EH (cell line): ENCODE measurements at places on chromosomes 6 and 20.

- peak; percentile 44 for DNase-seq
Observed at GRCh38 chr6:12381587-12381986, 91.4 kb downstream of the EDN1 start.

- no peak for DNase-seq
Observed at GRCh38 chr6:157358287-157358686, 22.7 kb upstream of the ZDHHC14 start.

- DNase-seq, result no peak
Observed at GRCh38 chr6:92820601-92821000, 598.8 kb downstream of the EPHA7 start.

DNA sequence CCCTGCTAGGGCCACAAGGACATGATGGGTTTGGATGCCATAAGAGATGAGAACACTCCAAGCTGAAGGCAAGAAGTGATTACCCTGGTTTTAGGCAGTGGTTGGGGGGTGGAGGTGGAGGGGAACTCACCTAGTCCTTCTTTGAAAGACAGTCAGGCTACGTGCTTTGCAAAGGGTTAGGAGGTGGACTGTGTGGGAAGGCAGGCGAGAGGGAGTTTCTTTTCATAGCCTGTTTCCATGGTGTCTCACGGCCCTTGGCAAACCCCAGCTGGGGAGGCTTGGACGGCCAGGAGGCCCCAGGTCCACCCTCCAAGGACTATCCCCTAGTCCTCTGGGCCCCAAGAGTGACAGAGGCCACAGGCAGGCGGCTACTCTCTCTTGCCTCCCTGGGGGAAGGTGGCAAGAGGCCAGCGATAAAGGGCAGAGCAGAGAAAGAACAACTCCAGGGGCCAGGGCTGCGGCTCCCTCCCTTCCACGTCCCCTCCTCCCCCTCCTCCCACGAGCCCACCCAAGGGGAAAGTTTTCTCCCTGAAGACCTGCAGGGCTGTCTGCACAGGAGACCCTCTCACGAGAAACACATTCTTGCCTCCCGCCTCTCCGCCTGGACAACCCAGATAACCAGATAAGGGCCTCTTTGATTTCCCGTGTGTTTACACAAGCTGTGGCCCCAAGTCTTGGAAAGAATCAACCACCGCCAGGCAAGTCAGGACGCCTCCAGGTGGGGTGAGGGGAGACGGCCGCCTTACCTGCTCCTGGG is 74.4 kb downstream of the NOL4L start:
- no peak for DNase-seq

DNA sequence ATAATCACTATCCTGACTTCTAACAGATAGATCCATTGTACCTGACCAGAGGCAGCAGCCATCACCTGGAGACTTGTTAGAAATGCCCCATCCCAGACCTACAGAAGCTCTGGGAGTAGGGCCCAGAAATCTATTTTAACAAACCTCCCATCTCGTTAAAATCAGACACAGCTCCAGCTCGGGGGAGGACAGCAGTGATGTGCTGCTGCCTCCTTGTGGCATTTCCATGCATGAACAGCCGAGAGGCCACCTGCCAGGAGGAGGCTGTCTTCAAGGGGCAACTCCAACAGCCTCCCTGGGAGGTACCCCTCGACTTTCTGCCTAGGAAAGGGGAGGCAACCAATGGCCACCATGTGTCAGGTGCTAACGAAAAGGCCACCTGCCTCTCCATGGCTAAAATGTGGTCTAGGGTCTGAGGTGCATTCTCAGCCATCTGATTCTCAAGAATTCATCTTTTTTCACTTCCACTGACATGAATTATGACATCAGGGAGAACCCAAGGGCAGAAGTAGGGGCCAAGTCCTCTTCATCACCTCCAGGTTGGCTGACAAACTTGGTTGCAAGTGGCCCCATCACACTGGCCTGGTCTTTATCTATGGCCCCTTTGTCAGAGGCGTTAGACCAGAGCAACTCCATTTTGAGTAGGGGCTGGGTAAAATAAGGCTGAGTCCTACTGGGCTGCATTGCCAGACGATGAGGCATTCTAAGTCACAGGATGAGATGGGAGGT is 12.2 kb upstream of the KCNK15 start:
- DNase-seq, result peak; percentile 80

- no peak for DNase-seq
Observed at GRCh38 chr6:17220040-17220910, 60.9 kb upstream of the RBM24 start.

DNA sequence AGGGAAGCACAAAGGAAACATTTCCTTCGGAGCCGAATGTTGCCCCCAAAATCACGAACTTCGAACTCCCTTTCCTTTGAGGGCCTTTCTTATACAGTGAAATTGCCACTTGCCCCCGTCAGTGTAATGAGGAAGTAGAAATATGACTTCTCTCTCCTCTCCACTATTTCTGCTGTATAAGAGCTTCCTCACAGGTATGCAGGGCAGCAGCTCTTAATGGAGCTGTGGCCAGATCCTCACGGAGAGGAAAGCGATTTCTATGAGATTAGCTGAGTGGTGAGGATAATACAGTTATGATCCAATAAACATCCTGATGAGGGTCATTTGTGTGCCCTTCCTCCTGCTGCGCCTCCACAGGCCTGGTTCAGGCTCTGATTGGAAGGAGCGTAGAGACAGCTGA is 10.8 kb upstream of the CPNE5 start:
- DNase-seq, result no peak

- DNase-seq, result no peak
Observed at GRCh38 chr20:45051204-45052060, 49.5 kb downstream of the KCNS1 start.

DNA sequence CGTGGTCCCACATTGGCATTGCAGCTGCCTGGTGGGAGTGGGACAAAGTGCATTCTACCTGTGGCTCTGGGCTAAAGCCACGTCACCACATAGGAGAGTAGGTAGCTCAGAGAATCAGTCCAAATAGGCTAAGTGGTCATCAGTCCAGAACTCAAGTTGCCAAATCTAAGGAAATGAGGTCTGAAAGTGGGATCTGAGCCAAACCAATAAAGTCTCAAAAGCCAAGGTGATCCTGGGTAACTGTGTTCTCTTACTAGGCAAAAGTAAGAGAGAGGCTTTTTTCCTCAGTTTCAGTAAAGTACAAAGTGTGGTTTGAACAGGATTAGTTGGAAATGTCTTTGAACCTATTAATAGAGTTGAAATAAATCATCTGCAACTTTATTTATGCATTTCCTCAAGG is 68.6 kb upstream of the CNKSR3 start:
- no peak for DNase-seq

GRCh38 chr6:31068669-31069340 is 43.6 kb downstream of the C6orf15 start:
- DNase-seq, result peak; percentile 82

DNA sequence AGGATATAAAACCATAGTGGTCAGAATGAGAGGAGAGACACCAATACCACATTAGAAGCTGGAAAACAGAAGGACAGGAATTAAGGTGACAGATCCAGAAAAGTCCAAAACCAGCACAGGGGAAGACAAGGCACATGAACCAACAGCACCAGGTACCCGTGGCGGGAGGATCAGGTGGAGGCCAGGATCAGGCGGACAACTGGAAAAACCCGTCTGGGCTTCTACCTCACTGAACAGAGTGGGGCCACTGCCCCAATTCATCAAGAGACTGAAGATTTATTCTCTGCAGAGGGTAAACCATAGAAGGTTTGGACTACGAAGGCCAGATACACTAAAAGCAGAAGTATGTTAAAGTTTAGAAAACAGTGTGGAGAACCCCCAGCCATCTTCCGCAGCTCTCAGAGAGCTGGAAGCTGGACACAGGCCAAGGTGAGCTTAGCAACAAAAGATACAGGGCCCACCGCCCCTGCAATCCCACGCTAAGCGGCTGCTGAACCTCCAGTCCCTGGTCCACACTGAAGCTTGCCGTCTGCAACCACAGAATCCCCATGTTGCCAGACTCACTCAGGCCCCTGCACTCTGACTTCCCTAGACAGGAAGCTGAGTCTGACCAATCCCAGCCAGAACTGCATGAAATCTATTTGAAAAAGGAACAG is 29.9 kb downstream of the ABHD12 start:
- peak; percentile 56 for DNase-seq

DNA sequence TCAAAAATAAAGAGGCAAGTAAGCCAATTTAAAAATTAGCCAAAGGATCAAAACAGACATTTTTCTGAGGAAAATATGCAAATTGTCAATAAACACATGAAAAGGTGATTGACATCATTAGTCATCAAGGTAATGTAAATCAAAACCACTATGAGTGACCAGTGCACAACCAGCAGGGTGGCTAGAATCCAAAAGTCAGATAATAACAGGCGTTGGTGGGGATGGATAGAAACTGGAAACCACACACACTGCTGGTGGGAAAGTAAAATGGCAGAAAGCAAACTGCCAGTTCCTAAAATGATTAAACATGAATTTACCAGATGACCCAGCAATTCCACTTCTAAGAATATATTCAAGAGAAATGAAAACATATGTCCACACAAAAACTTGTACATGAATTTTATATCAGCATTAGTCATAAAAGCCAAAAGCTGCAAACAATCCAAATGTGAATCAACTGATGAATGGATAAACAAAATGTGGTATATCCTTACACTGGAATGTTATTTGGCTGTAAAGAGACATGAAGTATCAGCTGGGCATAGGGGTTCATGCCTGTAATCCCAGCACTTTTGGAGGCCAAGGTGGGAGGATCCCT is 74.8 kb upstream of the MBOAT1 start:
- DNase-seq, result no peak

GRCh38 chr6:5673019-5673790 is 333.5 kb downstream of the NRN1 start:
- no peak for DNase-seq

- no peak for DNase-seq
Observed at GRCh38 chr6:142653710-142654420, 291.1 kb downstream of the HIVEP2 start.

GRCh38 chr20:55704458-55704857 is 300.9 kb downstream of the CBLN4 start:
- DNase-seq, result no peak

DNA sequence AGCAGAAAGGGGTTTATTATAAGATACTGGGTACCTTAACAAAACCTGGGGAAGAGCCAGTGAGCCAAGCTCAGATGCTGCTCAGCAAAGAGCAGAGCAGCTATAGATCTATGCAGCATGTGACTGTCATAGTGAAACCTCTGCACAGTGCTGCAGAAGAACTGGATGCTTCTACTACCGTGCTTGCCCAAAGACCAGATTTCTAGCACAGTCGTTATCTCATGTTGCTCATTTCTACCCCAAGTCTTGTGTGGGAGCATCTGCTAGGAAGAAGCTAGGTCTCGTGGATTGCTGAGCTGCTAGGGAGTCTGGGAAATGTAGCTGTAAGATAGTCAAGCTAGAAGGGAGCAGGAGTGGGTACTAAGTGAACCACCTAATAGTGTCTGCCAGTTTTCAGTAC is 31.7 kb upstream of the GNRH2 start:
- no peak for DNase-seq

GRCh38 chr6:134875367-134875766 is 74.5 kb downstream of the ALDH8A1 start:
- peak; percentile 12 for DNase-seq

GRCh38 chr6:129453073-129453472 is 256.9 kb downstream of the ARHGAP18 start:
- DNase-seq, result no peak

- DNase-seq, result no peak
Observed at GRCh38 chr6:167766986-167767714, 59.6 kb upstream of the AFDN start.
